Naive thymus-derived CD8-positive, alpha-beta T cell (primary cell): ENCODE measurements at places on chromosomes 6 and 20.

DNA sequence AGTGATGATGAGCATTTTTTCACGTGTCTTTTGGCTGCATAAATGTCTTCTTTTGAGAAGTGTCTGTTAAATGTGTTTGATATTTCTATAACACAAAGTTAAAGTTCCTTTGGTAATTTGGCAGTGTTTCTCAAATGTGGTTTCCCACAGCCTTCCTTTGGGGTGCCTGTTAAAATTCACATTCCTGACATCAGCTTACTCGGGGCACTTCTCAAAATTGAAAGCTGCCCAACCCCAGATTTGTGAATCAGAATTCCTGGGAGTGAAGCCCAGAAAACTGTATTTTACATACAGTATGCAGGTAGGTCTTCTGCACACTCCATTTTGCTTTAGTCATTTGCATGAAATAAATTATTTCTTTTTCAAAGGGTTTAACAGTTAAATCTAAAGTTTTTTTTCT, 207.9 kb downstream of the GMPR start:
- DNase-seq, result no peak

DNA sequence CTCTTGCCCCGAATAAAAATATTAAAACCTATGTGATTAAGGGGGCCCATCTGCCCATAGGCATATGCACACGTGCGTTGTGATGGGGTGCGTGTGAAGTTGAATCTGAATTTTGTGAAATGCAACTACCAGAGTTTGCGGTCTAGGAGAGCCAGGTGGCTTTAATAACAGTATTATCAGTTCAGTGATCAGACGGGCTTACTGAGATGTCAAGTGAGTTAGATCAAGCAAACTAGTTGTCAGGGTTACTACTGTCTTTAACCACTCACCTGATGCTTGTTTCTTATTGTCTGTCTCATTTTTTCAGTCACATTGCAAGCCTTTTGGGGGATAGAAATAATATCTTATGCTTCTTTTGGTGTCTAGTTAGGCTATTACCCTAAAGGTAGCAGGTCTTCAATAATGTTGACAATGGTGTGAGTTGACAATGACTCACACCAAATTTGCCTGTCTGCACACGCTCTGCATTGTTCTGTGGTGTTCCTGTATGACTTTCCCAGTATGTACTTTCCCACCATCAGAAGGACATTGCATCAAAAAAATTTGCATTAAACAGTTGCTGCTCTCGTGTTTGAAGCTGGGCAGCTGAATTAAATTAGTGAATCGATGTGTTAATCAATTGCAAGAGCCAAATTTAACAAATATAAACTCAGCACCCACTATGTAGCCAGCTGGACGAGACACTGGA, 103.1 kb upstream of the NAA20 start:
- no peak for DNase-seq

DNA sequence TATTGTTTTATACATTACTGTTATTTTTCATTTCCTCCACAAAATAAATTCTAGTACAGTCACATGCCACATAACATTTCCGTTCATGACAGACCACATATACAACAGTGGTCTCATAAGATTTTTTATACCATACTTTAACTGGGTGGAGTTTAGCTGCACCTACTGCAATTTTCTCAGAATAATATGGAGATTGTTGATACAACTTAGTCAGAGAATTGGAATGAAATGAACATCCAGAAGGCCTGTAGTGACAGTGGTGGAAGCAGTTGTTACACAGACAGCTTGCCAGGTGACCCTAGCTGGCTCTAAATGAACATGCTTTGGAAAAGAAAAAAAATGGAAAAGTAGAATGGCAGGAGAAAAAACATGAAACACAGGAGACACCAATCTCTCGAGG, 183.2 kb upstream of the TCF21 start:
- DNase-seq, result no peak

DNA sequence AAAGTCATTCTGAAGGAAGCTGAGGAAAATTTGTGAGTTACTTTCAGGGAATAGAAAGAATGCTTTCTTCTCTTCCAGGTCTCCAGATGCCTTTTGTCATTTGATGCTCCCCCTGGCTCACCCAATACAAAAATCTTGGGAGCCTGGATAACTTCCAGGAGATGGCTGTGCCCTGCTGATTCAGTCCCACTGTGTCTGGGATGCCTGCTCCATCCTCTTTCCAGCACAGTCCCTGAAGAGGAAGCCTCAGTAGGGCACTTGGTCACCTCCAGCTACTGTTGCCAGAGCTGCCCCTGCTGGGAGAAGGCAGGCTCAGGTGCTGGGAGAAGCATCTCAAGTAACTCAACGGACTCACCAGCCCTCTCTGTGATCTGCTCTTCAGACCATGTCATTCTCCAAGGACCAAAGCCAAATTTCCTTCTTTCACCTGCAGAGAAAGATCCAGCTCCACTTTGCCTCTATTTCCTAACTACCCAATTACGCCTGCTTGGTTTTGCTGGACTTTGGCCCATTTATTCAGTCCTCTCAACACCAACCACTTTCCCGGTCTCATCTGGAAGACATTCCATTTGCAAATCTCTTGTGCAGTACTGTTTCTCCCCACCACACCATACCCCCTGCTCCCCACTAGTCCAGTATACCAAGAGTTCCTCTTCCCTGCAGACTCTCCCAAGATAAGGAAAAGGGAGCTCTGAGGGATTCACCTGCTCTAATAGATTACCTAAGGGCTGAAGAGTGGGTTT, 53.3 kb downstream of the SLC23A2 start:
- no peak for DNase-seq

DNA sequence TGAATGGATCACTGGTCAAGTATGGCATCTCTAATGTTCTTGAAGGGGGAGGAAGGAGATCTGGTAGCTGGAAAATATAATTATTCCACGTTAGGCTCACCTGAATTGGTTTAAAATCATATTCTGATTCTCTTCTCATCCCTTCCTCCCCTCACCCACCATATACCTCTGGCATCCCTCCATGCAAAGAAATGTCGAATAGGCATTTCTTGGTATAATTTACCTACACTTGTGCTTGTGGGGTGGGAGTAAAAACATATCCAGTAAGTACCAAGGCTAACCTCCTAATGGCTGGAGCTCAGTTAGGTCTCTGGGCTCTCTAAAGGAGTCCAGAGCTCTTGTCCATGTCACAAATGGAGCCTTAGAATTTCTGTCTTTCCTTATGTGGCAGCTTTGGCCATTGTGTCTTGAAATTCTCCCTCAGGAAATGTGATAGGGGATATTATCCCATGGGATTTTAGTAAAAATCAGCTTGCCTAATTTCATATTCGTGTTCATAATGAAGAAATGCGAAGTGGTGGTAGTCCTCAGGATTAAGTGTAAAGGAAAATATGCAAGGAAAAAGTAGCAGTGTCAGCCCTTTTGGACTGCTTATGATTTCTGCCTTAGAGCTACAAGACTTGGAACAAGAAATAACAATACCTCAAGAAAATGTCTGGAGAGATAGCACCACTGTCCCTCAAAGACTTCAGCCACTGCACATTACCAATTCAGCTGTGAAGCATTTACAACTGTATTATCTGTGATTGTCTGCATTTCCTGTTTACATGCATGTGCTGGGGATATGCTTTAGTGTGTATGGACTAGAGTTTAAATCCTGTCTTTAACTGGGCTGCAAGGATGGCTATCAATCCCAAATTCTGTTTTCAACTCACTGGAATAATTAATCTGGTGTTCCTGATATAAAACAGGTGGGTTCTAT, 12.3 kb downstream of the TAF11 start:
- DNase-seq, result no peak

DNA sequence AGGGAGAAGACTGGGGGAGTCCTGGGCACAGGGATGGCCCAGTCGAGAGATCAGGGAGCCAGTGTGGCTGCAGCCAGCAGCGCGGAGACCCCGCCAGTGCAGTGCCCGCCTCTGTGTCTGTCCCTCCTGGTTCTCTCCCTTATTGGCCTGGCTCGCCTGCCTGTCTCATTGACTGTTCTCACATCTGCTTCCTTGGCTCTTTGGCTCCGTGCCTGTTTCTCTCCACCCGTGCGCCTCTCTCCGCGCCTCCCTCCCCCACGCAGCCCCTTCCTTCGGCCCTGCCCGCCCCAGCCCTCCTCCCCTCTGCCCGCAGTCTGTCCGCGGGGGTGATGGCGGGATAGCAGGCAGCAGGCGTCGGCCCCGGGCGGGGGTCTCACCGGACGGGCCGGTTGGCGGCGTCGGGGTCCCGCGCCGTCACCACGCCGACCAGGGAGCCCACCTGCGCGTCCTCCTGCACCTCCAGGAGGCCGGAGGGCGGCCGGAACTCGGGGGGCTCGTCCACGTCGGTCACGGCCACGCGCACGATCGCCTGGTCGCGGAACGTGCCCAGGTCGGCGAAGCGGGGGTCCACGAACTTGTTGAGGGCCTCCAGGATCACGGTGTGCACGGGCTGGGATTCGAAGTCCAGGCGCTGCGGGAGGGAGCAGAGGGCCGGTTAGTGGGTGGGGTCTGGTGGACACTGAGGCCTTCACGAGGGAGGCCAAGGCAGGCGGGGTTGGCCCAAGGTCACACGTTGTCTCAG, 92.0 kb downstream of the CD40 start:
- DNase-seq, result no peak

DNA sequence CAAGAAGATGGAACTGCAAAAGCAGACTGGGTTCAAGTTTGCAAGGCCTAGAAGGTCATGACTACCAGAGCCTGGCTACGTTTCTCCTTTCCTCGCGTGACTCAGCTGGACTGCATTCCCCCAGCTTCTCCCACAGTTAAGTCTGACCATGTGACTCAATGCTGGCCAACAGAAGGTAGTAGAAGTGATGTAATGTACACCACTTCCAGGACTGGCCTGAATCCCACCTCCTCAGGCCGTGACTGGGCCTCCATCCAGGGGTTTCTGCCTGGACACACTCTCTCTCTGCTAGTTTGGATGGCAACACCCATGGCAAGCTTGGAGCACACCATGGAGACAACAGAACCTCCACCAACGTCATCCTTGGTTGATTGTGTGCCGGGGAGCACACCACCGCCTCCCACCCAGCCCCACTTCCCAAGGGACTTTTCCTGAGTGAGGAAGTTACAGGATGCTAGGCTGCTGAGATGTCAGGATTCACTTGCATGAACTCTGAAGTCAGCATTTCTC, 112.0 kb upstream of the CDYL start:
- DNase-seq, result no peak

GRCh38 chr6:149699150-149699549, 18.8 kb downstream of the LATS1 start:
- no peak for DNase-seq

DNA sequence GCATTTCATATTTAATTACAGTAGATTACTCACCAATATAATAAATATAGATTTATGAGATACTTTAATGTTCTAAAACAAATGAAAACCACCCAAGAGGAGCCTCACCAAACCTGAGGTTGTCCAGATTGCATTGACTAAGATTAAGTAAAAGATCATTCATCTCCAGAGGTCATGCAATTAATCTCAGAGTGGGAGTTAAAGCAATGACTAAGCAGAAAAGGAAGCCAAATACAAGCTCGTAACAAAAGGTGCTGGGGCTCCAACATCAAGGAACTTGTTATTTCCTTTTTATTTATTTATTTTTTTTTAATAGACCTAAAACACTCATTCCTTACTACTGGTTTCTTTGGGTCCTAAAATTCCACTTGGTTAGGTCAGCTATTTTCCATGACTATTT, 57.7 kb downstream of the RSPO3 start:
- no peak for DNase-seq

- DNase-seq, result no peak
These were observed 325.0 kb upstream of the AGPAT4 start for GRCh38 chr6:161598896-161599295.

DNA sequence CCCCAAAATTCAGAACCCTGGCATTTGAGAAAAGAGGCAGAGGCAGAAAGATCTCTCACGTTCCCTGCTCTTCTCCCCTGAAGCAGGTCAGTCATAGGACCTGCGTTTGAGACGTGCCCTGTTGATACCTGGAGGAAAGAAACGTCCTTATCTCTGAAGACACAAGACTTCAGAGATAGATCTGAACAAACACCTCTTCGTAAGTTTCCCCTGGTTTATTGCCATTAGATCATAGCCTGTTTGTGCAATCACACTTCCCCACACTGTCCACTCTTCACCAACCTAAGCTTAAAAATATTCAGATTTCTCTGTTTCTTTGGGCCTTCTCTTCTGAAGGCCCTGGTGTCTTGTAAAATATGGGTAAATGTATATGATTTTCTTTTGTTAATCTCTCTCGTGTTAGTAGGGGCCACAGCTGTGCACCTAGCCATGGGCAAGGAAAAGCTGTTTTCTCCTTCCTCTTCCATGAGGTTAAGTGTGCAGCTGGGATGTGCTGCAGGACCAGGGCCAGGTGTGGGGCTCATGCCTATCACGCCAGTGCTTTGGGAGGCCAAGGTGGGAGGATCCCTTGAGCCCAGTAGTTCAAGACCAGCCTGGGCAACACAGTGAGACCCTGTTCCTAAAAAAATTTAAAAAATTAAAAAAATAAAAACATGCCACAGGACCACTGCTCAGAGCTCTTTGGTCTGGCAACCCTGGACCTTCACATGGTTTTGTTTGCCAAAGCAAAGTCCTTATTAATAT, 4.7 kb upstream of the SLC22A2 start:
- no peak for DNase-seq

DNA sequence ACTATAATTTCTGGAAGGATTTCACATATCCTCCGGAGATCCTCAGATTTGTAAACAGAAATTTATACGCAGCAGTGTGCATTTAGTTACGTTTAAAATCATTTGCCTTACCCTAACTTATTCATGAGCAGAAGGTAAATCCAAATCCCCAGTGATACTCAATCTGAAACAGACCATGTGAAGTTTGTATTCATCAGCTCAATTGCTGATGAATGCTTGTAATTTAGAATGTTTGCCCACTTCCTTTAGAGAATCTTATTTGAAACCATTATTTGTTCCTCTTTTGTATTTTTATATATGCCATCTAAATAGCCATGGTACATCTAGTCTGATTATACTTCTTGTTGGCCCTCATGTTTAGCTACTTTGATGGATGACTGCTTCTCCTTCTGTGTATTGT, 15.4 kb downstream of the TAAR1 start:
- no peak for DNase-seq

DNA sequence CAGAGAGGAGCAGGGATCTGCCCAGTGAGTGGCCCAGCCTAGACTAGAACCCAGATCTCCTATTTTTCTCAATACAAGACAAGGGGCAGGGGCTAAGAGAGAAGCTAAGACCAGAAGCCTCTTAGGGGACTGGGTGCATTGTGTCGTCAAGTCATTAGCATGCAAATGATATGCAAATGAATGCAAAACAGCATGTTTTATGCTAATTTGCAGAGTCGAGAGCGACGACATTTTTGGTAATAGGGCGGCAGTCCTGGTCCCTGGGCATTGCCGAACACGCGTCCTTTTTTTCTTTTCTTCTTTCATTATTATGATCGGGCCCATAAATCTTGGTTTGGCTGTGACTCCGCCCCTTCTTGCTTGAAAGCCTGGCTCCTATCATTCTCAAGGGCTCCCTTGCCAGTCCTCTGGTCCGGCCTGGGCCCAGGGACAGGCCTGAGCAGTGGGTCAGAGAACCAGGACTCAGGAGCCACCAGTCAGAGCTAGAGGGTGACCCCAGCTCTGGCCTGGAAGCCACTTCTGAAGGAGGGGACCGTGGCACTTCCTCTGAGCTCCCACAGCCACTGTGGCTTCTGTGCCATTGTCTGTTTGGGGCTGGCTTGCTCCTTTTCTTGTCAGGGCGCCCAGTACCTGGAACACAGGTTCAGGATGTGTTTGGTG, 32.0 kb upstream of the SCRT2 start:
- DNase-seq, result no peak
